NCI-H69 (cell line): ENCODE measurements at places on chromosomes 13 and 19.

DNA sequence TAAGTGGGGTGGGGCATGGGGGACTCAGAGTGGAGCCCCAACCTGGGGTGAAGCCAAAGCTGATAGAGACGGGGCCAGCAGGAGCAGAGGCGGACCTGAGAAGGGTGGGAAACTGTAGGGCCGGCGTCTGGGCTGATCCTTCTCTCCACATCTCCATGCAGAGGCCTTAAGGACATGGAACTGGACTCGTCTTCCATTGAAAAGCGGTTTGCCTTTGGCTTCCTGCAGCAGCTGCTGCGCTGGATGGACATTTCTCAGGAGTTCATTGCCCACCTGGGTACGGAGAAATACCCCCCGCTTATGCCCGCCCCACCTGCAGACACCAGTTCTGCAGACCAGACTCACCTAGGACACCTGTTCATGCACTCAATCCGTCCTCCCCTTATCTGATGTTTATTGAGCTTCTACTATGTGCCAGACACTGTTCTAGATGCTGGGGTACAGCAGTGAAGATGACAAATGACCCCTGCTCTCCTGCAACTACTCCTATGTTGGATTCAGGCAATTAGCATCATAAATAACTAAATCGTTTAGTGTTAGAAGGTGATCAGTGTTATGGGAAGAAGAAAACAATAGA is 74.1 kb downstream of the RYR1 start:
- no peak for DNase-seq

DNA sequence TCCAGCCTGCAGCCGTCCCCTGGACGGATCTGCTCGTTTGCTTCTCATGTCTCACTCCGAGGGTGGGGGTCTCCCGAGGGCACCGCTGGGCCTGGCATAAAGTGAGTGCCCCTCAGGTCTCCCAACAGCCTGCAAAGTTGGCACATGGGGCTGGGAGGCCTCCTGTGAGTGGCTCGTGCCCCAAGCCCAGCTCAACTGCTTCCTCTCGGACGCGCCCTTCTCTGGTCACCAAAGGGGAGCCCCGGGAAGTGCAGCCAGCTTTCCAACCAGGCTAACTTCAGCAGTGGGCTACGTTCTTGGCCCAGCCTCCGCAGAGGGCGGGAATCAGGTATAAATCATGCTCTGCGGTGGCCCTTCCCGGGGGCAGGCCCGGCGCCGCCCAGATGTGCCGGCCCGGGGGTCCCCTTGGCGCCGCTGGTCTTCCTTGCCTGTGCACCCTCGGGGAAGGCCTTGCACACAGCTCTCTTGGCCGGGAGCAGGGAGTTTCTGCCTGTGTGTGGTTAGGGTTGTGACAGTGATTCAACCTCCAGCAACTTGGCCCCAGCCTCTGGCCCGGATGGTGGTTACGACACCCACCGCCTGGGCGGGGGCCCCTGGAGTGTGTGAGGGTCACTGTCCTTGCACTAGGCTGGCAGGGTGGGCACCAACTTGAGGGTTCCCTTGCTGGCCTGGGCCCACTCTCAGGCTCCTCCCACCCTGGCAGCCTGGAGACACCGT is 20.7 kb downstream of the CEBPG start:
- no peak for DNase-seq

- no peak for DNase-seq
Measured at GRCh38 chr13:99265162-99265800, 7.1 kb upstream of the GPR18 start.

DNA sequence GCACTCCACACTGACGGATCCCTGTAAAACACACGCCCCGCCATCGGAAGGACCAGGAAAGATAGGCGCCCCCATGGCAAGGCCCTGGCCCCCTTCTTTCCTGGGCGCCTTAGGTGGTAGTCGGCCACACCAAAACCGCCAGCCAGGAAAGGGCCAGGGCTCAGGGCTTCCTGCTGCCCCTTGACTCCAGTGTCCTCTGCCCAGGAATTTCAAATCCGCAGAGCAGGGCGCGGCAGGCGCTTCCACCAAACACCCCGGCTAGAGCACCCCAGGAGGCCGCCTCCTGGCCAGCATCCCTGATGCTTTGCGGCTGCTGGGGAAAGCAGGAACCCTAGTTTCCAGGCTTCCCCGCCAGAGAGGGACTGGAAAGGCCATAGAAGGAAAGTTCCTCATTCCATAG is 57.5 kb downstream of the ZNF726 start:
- no peak for DNase-seq
